Tibial nerve (tissue), 4 donors: ENCODE measurements at places on chromosomes 4 and X. TPM values are rescaled to one million over a fixed set of nuclear protein-coding genes. Genes with fewer than 3 reads are reported as not detected.

Gene GSX2
- total RNA-seq = 4.4 TPM

Gene CENPC
- total RNA-seq = 50.4 TPM

Gene PIR
- total RNA-seq = 27.6 TPM

Gene NXF2
- not detected for total RNA-seq

Gene STOX2
- 15.7 TPM for total RNA-seq

Gene PCDH19
- 6.3 TPM for total RNA-seq

Gene NWD2
- total RNA-seq = not detected

Gene NAA11
- not detected for total RNA-seq

Gene SLC7A11
- total RNA-seq = under 0.01 TPM

Gene CABS1
- not detected for total RNA-seq

Gene PROM1
- total RNA-seq = not detected

Gene LRAT
- total RNA-seq = 0.42 TPM

Gene CLDN34
- not detected for total RNA-seq

Gene ODAM
- total RNA-seq = not detected

Gene STK32B
- 0.39 TPM for total RNA-seq

Gene HPSE
- total RNA-seq = 3.0 TPM

Gene UNC5C
- 1.2 TPM for total RNA-seq

Gene PDE6B
- not detected for total RNA-seq

Gene GRIA2
- total RNA-seq = 4.5 TPM

Gene CTAG1A
- not detected for total RNA-seq

Gene SSX4B
- total RNA-seq = not detected

Gene C4orf50
- not detected for total RNA-seq

Gene PRRG1
- total RNA-seq = 21.3 TPM

Gene ABLIM2
- total RNA-seq = 29.1 TPM

Gene ZNF630
- total RNA-seq = 2.8 TPM

Gene OGT
- 224 TPM for total RNA-seq

Gene DDIT4L
- total RNA-seq = 2.7 TPM

Gene ZFP92
- 0.39 TPM for total RNA-seq

Gene NUP62CL
- not detected for total RNA-seq

Gene ADAMTS3
- total RNA-seq = 1.7 TPM

Gene SHISA3
- 27.1 TPM for total RNA-seq

Gene FGF2
- total RNA-seq = 19.0 TPM

Gene SFRP2
- 23.6 TPM for total RNA-seq

Gene CTAG2
- total RNA-seq = not detected

Gene MFAP3L
- total RNA-seq = 22.4 TPM

Gene PNMA6A
- total RNA-seq = 2.1 TPM

Gene PPP2R2C
- 0.42 TPM for total RNA-seq

Gene PASD1
- total RNA-seq = not detected

Gene HPGDS
- 3.6 TPM for total RNA-seq

Gene NOX1
- not detected for total RNA-seq

Gene CCKAR
- not detected for total RNA-seq

Gene SYN1
- total RNA-seq = 0.42 TPM

Gene SPANXN3
- total RNA-seq = not detected

Gene CYSLTR1
- 4.0 TPM for total RNA-seq

Gene OTC
- total RNA-seq = 0.87 TPM

Gene ANOS1
- total RNA-seq = 7.5 TPM
